ENCODE measurements at places on chromosomes 11 and 22. TPM values are rescaled to one million over a fixed set of nuclear protein-coding genes. Genes with fewer than 3 reads are reported as not detected.
A peak's percentile ranks its signal among the peaks of the same experiment; 100 is the strongest.

DNA sequence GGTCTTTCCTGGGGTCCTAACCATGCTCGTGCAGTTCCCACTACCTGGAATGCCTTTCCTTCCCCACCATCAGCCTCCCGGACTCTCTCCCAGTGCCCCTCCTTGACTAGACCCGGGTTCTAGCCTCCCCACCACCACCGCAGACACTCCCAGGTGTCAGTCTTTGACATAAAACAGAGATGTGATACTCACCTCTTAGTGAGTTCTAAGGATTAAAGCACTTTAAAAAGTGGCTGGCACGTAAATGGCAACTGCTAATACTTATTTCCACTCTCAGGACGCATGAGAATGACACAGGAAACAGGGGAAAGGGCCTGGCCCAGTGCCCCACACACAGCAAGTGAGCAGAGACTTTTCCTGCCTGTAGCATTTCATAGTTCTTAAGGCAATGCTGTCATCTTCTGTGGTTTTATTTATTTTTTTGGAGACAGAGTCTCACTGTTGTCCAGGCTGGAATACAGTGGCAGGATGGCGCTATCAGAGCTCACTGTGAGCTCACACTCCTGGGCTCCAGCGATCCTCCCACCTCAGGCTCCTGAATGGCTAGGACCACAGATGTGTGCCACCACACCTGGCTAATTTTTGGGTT lies 1.9 kb upstream of the SLC25A45 start:
- no peaks in the 10 kb centered on the region for H3K27me3 ChIP-seq
- no peak for DNase-seq
- no peak overlapping the region for H3K27ac ChIP-seq
- H3K4me3 ChIP-seq, result no peak overlapping the region

C1QTNF5 gene
- 2.2 TPM for total RNA-seq

MS4A4E gene
- total RNA-seq, result not detected

DNA sequence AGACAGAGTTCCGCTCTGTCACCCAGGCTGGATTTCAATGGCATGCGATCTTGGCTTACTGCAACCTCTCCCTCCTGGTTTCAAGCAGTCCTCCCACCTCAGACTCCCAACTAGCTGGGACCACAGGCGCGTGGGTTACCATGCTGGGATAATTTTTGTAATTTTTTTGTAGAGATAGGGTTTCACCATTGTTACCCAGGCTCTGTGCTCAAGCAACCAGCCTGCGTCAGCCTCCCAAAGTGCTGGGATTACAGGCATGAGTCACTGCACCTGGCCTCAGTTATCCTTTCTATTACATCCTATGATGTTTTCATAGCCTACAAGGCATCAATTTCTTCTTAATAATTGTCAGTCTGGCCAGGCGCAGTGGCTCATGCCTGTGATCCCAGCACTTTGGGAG lies 36.5 kb downstream of the LRRC74B start:
- no peaks in the 10 kb centered on the region for H3K36me3 ChIP-seq
- H3K27me3 ChIP-seq, result no peaks in the 10 kb centered on the region
- H3K4me3 ChIP-seq, result no peak overlapping the region
- DNase-seq, result no peak
- H3K27ac ChIP-seq, result no peak overlapping the region
- H3K4me1 ChIP-seq, result no peaks in the 10 kb centered on the region

MUC6 gene
- not detected for total RNA-seq

DNA sequence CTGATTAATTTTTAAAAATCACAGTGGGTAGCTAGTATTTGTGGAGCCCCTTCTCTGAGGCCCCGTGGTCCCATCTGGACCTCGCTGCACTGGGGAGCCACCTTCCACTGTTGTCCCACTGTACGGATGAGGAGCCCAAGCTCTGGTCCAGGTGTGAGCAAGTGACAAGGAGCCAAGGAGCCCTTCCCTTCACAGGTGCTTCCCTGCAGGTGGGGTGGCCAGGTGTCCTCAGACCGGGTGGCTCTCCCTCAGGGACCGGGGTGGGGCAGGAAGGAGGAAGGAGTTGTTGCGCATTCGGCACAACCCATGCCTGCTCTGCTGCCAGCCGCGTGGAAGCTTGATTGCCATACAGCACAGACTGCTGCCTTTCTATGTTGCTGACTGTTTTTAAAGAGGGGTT lies 10.4 kb upstream of the SEPTIN5 start:
- no peak for DNase-seq
- peaks cover 7% of the 10 kb centered on the region for H3K27me3 ChIP-seq
- H3K4me1 ChIP-seq, result peaks cover 17% of the 10 kb centered on the region
- no peak overlapping the region for H3K27ac ChIP-seq

- no peaks in the 10 kb centered on the region for H3K27me3 ChIP-seq
- no peaks in the 10 kb centered on the region for H3K36me3 ChIP-seq
- H3K4me1 ChIP-seq, result peaks cover 2% of the 10 kb centered on the region
- H3K4me3 ChIP-seq, result no peak overlapping the region
Measured at GRCh38 chr22:30742291-30743256, 47.9 kb downstream of the OSBP2 start.

DNA sequence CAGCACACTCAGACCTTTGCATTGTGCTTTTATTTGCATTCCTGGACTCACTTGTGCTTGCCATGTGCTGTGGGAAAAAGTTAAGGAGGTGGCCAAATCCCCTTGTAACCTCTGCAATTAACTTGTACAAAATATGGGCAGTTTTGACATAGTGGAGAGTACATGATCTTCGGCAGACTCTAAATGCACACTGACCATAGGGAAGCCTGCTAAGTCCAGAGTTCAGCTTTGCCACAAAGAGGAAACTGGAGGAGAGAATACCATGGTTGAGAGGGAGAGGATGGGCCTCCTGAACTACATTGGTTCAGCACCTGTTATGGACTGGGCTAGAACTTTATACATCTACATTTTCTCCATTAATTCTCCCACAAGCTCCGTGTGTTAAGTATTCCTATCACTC lies 37.6 kb upstream of the CEP295 start:
- peaks cover 5% of the 10 kb centered on the region for H3K4me1 ChIP-seq
- DNase-seq, result no peak
- no peak overlapping the region for H3K27ac ChIP-seq
- no peak overlapping the region for H3K4me3 ChIP-seq
- H3K27me3 ChIP-seq, result no peaks in the 10 kb centered on the region

GRCh38 chr11:21426931-21427330 lies 757.5 kb downstream of the NELL1 start:
- no peaks in the 10 kb centered on the region for H3K36me3 ChIP-seq
- H3K4me1 ChIP-seq, result no peaks in the 10 kb centered on the region

RIC3 gene
- 16.6 TPM for total RNA-seq

DNA sequence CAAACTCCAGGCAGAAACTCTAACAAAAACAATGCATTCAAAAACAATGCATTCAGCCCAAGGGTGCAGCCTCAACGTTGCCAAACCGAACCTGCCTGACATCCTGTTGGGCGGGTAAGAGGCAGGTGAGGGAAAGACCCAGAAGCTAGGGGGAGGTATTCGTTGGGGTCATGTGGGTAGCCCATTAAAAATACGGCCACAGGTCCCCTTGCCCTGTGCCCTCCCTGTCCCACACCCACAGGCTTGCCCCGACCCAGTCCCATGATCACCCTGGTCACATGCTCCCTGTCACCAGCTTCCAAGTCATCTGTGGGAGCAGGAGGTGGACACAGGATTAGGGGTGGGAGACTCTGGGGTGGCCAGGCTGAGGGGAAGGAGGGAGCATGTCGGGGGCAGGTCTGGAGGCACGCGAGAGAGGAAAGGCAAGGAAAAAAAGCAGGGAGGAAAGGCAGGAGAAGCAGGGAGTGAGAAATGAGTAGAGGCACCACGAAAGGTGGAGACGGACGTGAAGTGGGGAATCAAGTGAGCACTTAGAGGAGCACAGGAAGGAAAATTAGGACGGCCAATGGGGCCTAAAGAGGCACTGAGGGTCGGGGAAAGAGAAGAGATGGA lies 683 bp downstream of the PLA2G6 start:
- DNase-seq, result no peak
- no peaks in the 10 kb centered on the region for H3K36me3 ChIP-seq
- peak overlapping the region; percentile 69 for H3K4me3 ChIP-seq

GRCh38 chr11:65356394-65356972 lies 1.9 kb downstream of the TIGD3 start:
- DNase-seq, result no peak
- peaks cover 16% of the 10 kb centered on the region for H3K27me3 ChIP-seq
- H3K4me3 ChIP-seq, result no peak overlapping the region
- H3K4me1 ChIP-seq, result peaks cover 5% of the 10 kb centered on the region
- H3K36me3 ChIP-seq, result peaks cover 3% of the 10 kb centered on the region

DNA sequence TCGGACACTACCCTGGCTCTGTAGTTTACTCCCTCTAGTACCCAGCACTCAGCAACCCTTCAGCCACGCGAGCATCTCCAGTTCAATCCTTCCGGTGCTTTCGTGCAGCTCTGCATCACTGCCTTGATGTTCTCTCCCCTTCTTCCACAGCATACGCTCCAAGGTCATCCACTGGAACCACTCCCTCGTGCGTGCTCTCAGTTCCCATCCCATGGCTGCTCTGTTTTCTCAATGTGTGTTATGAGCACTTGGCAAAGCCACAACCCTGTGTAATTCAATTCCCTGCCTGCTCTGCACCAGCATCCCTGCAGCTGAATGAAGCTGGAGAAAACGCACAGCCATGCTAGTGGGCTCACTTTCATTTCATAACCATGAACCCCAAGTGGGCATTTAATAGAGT lies 38.5 kb upstream of the NFRKB start:
- no peaks in the 10 kb centered on the region for H3K27me3 ChIP-seq
- no peak overlapping the region for H3K27ac ChIP-seq
- DNase-seq, result no peak
- H3K4me3 ChIP-seq, result no peak overlapping the region
- H3K36me3 ChIP-seq, result peaks cover 17% of the 10 kb centered on the region

Data from H1 (cell line).